Inflammatory macrophage treated with lipopolysaccharide for 1 hour (primary cell): ENCODE measurements at places on chromosomes 6 and 20.
A peak's percentile ranks its signal among the peaks of the same experiment; 100 is the strongest.

- no peak for DNase-seq
Measured at GRCh38 chr6:74222768-74223333, 526.8 kb downstream of the CD109 start.

DNA sequence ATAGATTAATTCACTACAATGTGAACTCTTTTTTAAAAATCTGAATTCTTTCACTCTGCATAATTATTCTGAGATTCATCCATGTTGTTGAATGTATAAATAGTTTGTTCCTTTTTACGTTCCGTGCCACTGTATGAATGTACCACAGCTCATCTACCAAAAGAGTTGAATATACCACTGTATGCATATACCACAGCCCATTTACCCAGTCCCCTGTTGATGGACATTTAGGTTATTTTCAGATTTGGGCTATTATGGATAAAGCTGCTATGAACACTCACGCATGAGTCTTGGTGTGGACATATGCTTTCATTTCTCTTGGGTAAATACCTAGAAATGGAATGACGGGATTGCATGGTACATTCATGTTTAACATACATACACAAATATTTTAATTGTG lies 28.2 kb downstream of the PNPLA1 start:
- no peak for DNase-seq

GRCh38 chr6:37952027-37952426 lies 132.5 kb downstream of the ZFAND3 start:
- DNase-seq: peak; percentile 22

GRCh38 chr6:159989492-159990480 lies 20.9 kb downstream of the IGF2R start:
- DNase-seq: peak; percentile 69

DNA sequence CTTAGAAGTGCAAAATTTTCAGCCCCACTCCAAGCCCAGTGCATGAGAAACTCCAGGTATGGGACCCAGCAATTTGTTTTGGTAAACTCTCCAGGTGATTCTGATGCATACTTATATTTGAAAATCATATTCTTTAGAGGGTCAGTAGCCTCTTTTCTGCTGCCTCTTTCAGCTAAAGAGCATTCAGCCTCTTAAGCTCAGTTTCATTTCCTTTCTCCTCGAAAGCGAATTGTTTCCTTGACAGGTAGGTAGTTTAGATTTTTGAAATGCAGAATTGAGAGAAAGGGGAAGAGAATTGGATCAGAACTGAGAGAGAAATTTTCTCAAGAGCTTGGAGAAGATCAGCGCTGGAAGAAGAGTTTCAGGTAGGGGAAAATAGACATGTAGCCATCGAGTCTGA lies 995.8 kb upstream of the FLRT3 start:
- no peak for DNase-seq
